Vagina (tissue), 2 donors: ENCODE measurements at places on chromosomes 6 and 20.

DNA sequence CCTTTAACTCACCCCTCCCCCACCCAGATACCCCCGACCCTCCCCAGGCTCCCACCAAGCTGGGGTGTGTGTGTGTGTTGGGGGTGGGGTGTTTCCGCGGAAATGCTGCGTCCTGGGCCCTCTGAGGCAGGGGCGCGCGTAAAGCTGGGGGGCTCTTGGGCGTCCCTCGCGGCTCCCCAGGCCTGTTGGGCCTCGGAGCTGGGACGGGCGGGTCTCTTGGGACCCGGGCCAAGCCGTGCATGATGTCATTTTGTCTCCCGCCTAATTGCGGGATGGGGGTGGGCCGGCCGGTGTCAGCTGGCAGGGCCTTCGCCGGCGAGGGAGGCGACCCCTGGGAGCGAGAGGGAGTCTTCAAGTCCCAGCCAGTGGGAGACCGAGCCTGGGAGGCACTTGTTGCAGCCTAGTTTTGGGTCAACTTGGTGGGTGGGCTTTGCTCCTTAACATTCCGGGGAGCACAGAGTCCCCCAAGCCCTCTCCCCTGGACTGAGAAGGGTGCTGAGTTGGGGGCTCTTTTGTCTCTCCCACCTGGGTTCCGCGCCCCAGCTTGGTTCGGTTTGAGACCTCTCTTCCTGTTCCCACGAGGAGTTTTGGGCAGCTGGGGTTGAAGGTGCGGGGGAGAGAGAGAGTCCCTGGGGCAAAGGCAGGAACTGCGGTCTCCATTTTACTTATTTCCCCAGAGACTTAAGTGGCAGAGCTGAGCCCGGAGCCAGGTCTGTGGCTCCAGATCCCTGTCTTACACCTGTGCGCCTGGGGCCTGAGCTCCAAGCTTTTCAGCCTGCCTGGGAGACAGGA lies 623 bp downstream of the MYBL2 start:
- peaks cover 5% of the 10 kb centered on the region for H3K27me3 ChIP-seq
- no peaks in the 10 kb centered on the region for H3K36me3 ChIP-seq
- no peak for DNase-seq

DNA sequence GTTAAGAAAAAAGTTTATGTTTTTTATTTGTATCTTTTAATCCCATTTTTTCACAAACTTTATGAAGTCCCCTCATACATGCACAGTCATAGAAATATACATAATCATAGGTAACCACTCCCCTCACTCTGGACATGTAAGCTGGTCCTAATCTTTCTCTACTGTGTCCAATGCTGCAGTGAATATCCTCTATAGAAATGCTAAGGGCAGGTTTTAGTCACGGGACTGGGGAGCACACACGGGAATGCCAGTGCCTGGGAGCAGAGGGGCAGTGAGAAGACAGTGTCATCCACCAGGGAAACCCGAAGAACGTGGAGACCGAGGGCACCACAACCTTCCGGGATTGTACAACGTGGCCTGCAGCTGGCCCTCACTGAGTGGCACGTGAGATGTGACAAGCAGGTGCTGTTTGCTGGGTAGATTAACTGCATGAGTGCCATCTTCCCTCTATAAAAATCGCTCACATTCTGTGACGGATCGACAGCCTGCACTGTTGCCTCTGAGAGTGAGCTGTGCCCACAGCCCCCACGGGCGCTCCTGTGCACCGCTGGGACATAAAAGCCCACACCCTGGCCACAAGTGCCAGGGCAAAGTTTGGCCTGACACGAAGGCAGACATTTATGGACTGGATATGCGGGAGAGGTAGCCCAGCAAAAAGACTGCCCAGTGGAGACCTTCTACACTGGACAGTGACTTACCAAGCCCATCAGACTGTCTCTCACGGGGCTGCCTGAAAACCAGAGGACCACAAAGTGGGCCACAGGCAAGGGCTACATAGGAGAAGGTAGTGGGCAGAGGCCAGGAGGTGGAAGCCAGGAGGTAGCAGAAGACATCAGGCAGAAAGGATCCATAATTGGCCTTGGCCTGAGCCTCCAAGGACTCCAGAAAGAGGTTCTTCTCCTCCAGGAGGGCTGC lies 63.2 kb downstream of the FGD2 start:
- no peak for DNase-seq
- no peaks in the 10 kb centered on the region for H3K27me3 ChIP-seq
- no peak overlapping the region for H3K27ac ChIP-seq
- peaks cover 6% of the 10 kb centered on the region for H3K4me1 ChIP-seq

DNA sequence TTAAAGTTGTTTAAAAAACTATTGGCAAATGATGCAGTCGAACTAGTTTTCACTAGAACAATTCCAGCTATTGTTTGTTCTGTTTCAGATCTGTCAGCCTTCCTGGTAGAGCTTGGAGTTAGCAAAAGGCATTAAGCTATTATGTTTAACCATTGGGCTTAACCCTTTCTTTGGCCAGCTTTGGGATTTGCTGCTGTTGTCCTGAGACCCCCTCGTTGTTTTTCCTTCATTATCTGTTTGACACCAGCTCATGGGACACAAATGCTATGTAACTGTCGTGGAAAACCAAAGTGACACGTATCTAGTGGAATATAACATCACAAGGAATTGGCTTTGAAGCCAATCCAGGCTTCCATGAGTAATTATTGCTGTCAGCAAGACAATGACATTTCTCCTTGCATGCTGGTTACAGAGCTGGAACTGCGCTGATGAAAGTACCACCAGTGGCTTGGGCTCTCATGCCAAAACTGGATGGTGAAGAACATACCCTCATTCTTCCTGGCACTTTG lies 96.0 kb downstream of the EYA2 start:
- H3K4me1 ChIP-seq, result peaks cover 7% of the 10 kb centered on the region
- no peaks in the 10 kb centered on the region for H3K36me3 ChIP-seq
- no peak for DNase-seq
- H3K4me3 ChIP-seq, result no peak overlapping the region
- H3K27me3 ChIP-seq, result no peaks in the 10 kb centered on the region

DNA sequence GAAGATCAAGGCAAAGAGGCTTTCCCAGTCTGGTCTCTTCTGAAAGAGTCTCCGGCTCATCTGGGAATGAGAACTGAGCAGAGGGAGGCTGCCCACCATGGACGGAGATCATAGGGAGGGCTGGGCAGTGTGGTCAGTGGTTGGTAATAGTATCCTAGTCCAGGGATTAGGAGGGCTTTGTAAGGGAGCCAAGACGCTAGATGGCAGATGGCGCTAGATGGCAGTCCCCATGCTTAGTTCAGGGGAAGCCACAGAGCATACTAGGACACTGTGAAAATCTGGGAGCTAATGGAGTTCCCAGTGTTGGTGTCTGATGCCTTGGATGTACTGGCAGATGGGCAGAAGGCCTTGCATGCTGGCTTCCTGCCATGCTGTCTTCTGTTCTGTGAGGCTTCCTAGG lies 21.7 kb upstream of the DAAM2 start:
- no peak overlapping the region for H3K27ac ChIP-seq
- no peak for DNase-seq
- H3K27me3 ChIP-seq, result no peaks in the 10 kb centered on the region
- H3K36me3 ChIP-seq, result no peaks in the 10 kb centered on the region
- no peak overlapping the region for H3K4me3 ChIP-seq

GRCh38 chr20:4894981-4895381 lies 106.3 kb downstream of the SLC23A2 start:
- no peaks in the 10 kb centered on the region for H3K36me3 ChIP-seq
- no peak for DNase-seq
- H3K27me3 ChIP-seq, result no peaks in the 10 kb centered on the region
- no peak overlapping the region for H3K27ac ChIP-seq

GRCh38 chr20:745683-746301 lies 22.5 kb downstream of the SLC52A3 start:
- H3K27ac ChIP-seq, result no peak overlapping the region
- H3K36me3 ChIP-seq, result no peaks in the 10 kb centered on the region
- H3K4me1 ChIP-seq, result no peaks in the 10 kb centered on the region
- DNase-seq, result no peak

GRCh38 chr6:149895048-149895590 lies 2.8 kb downstream of the RAET1E start:
- no peaks in the 10 kb centered on the region for H3K36me3 ChIP-seq
- no peaks in the 10 kb centered on the region for H3K27me3 ChIP-seq
- H3K4me1 ChIP-seq, result peaks cover 62% of the 10 kb centered on the region

- no peaks in the 10 kb centered on the region for H3K27me3 ChIP-seq
- H3K4me1 ChIP-seq, result no peaks in the 10 kb centered on the region
- H3K27ac ChIP-seq, result no peak overlapping the region
Observed at GRCh38 chr6:110671447-110671846, 143.8 kb downstream of the CDK19 start.

DNA sequence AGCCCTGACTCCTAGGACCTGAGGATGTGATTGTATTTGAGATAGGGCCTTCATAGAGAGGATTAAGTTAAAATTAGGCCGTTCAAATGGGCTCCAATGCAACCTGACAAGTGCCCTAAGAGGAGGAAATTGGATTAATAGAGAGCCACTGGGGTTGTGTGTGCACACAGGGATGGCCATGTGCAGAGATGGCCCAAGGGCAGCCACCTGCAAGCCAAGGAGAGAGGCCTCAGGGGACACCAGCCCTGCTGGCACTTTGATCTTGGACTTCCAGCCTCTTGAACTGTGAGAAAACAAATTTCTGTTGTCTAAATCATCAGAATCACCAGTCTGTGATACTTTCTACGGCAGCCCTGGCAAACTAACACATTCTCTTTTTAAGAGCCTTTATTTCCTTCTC lies 598.8 kb downstream of the UTRN start:
- H3K27me3 ChIP-seq, result no peaks in the 10 kb centered on the region
- no peak overlapping the region for H3K4me3 ChIP-seq
- H3K4me1 ChIP-seq, result no peaks in the 10 kb centered on the region
- H3K36me3 ChIP-seq, result no peaks in the 10 kb centered on the region

DNA sequence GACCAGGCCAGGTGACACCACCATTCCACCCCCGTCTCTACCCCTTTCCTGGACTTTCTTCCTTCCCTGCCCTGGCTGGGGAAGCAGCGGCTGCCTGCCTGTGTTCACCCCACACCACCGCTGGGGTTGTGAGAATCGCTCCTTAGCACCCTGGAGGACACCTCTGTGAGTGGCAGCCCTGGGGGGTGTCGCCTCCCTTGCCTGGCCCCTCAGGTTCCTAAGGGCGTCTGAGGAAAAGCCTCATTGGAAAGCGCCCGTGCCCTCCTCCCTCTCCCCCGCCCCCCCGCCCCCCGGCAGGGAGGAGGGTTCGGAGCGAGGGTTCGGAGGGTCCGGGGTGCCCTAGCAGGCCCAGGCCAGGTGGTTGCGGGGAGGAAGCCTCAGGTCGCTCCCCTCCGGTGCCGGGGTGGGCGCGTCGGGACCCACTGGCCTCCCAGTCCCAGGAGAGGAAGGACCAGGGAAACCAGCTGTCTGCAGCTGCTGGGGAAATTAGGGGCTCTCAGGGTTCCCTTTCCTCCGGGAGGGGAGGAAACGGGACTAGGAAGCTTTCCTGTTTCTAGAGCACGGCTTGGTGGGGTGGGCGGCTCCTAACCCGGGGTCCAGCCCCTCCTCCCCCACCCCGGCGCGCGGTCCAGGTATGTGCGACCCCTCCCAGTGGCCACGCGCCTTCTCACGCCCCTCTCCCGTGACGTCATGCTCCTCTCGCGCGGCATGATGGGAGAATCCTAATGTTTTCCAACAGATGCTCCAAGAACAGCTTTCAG lies at the start of gene PHACTR3:
TSS of gene PHACTR3 (plus strand) at position 760 of the 761 bp plus-strand sequence. CDS start 475 bp downstream, outside the sequence.
- H3K27me3 ChIP-seq, result peaks cover 6% of the 10 kb centered on the region
- H3K27ac ChIP-seq, result no peak within 1 kb of the TSS
- DNase-seq, result no peak
- peaks cover 12% of the 10 kb centered on the region for H3K4me1 ChIP-seq

- no peak overlapping the region for H3K4me3 ChIP-seq
- H3K27me3 ChIP-seq, result no peaks in the 10 kb centered on the region
- H3K4me1 ChIP-seq, result peaks cover 20% of the 10 kb centered on the region
- DNase-seq, result no peak
- H3K27ac ChIP-seq, result peak overlapping the region; percentile 38
Observed at GRCh38 chr6:36666826-36667591, 11.5 kb upstream of the CDKN1A start.
